ENCODE measurements at places on chromosomes 1 and 21.

DNA sequence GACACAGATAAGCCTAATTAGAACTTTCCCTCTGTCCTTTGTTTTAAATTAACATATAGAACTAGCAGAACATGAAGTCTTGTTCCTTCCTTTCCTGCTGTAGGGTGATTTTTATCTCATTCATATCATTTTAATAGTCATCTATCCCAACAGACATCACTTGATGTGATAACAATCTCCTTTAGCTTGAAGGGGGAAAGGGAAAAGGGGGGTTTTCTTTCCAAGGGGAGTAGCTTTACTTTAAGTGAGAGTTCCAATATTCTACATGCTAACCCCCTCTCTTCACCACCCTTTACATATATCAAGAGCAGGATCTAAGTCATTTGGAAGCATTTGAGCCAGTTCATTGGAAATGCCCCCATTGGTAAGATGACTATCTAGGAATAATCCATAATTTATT, 241.9 kb downstream of the HHIPL2 start:
- DNase-seq: no peak

DNA sequence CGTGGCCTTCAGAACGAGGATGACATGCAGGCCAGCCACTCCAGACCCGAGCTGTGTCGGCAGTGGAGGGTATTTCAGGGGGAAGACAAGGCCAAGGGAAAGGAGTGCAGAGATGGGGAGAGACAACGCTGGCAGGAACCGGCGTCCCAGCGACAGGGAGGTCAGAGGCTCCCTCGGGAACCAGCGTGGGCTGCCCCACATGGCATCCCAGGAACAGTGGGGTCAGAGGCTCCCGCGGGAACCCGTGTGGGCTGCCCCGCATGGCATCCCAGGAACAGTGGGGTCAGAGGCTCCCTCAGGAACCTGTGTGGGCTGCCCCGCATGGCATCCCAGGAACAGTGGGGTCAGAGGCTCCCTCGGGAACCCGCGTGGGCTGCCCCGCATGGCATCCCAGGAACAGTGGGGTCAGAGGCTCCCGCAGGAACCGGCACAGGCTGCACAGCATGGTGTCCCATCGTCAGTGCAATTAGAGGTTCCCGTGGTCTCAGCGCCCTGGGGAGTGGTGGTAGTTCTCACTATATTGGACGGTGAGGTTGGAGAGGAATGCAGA, 43.0 kb downstream of the SLC19A1 start:
- no peak for DNase-seq

DNA sequence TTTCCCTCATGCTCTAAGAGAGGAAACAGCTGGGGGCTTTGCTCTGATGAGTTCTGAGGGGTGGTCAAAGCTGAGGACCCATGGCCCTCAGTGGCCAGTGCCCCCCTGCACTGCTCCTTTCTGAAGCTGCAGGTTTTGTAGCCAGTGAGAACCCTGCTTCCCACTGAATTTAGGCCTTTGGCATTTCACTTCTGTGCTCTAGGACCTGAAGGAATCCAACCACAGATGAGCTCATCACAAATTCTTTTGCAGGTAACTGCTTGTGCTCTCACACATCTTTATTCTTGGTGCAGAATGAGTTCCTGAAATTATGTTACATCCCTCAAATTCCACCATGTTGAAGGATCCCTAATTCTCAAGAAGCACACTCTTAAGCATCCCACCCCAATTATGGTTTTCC, 248.7 kb upstream of the IRF2BP2 start:
- no peak for DNase-seq

- DNase-seq: no peak
Measured at GRCh38 chr1:174988539-174988938, 11.2 kb upstream of the CACYBP start.

DNA sequence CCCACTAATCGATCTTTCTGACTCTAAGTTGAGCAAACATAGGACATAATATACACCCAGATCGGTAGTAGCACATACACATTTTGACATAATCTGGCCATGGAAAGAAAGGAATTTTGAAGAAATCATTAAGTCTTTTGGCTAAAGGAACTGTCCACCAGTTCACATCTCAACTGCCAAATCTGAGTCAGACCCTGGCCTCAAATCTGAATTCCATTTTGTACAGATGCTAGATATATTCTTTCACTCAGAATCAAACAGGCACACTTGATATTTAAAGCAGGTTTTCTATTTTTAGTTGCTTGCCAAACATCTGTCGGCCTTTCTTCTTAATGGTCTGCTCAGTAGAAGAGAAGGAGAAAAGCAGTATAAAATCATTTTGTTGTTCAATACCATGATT, 281.8 kb downstream of the BARHL2 start:
- no peak for DNase-seq

DNA sequence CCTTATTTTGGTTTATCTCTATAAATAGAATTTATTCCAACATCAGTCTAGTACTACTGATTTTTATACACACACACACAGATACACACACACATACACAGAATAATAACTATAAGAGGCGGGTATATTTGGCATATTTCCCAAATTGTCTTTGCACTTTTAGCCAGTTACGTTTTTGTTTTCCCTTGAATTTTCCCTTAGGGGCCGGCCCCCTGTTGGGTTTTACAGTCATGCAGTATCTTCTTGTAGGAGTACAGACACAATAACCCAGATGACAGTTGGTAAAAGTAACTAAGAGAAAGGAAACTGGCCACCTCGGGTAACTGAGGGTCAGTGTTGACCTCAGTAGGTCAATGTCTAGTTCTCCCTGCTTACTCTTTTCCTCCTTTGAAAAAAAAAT, 50.9 kb downstream of the DISP1 start:
- no peak for DNase-seq

DNA sequence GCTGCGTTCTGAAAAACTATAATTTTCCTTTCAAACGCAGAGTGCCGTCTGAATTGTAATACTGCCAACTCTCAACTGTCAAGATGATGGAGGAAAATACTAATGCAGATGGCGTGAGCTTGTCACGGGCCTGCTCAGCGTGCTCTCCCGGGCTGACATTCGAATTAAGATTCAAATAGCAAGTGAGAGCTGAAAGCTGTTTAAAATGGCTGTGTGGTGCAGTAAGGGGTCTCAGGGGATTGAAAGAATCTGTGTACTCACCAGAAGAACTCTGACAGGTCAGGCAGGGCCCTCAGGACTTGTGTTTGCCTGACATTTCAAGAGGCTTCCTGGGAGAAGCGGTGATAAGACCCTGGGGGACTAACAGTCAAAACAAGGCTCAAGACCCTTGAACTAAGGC, 33.1 kb downstream of the ZMYND12 start:
- peak; percentile 17 for DNase-seq

- peak; percentile 50 for DNase-seq
Measured at GRCh38 chr1:66266756-66267155, 267.2 kb upstream of the SGIP1 start.

DNA sequence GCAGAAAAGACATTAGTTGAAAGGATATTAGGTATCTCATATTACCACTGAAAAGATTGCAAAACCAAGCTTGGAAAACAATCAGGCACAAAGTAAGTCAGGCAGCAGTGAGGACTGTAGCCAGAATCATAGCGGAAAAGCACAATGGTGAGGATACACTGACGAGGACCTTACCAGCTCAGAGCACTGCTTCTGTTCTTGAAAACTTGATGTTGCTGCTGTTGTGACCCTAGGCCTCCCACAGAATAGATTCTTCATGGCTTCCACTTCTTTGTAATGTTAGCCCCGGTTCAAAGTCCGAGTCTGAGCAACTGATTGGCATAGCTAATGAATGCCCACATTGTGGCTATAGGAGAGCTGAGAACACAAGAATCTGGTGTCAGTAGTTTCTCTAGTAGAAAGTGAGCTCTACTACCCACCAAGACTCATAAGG, 45.2 kb upstream of the LRRC8C start:
- no peak for DNase-seq

DNA sequence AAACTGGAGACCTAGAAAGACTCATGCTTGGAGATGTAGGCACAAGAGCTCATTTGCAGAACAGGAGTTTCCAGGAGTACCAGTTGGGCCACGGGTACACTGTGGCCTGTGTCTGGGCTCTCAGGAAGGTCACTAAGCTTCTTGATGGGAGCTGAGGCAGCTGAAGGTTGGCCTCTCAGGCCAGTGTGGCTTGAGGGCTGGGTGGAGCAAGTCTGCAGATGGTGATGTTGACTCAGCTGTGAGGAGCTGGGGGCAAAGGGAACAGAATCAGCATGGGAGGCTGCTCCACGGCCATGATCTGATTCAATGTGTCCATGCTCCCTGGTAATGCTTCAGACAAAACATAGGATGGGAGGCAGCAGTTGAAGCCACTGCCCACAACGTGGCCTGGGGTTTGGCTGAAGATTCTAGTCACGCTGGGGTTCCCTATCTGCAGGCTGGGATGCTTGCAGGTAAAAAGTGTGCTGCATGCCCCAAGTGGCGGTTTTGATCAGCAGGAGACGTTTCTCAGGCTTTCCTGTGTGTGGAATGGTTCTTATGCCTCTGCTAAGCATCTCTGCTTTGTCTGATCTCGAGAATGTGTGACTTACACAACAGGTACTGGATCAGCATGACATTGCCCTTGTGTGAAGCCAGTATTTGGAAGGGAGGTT, 15.4 kb upstream of the TENT5C start:
- no peak for DNase-seq

- peak; percentile 22 for DNase-seq
Measured at GRCh38 chr1:29052100-29052499, 71.6 kb downstream of the TMEM200B start.

DNA sequence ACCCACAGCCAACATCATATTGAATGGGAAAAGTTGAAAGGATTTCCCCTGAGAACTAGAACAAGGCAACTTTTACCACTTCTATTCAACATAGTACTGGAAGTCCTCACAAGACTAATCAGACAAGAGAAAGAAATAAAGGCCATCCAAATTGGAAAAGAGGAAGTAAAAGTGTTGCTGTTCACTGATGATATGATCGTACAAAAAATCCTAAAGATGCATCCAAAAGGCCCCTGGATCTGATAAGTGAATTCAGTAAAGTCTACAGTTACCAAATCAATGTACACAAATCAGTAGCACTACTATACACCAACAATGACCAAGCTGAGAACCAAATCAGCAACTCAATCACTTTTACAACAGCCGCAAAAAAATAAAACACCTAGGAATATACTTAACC, 28.3 kb downstream of the RAB3GAP2 start:
- no peak for DNase-seq

DNA sequence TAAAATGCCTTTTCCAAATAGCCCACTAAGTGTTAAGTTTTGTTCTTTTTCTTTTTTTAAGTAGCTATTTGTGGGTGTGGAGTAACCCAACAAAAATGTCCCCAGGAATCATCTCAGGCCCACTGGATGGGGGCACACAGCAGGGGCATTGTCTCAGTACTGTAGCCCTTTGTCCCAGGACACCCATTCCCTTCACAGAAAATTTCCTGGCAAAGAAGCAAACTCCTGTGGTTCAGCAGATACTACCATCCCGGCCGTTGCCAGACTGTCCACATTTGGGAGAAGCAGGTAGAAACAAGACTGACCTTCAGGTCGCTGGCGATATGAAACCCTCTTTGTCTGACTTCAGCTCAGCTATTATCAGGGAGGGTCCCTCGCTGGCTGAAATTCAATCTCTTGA, 23.7 kb upstream of the SRRM1 start:
- no peak for DNase-seq

DNA sequence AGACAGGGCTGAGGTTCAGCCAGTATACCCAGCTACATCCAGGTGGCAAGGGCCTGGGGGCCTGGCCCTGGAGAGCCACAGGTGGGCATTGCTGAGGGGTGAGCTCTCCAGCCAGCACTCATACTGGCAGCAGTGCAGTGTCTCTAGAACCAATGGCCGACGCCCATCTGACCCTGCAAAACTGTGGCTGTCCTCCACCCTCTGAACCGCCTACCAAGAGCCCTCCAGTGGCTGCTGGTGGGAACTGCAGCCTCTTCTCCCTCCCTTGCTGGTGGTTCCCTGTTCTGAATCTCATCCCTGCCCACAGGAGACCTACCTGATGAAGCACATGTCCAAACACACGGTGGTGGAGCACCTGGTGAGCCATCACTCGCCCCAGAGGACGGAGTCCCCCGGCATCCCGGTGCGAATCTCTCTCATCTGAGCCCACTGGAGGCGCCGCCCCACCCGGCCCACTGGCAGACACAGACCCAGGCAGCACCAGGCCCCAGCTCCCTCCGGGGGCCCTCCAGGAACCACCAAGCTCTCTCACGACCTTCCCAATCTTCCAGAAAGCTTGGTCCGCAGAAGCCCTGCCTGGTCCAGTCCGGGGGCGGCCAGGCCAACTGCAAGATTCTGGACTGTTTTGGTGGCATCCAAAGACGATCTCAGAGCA, 22.1 kb downstream of the A3GALT2 start:
- peak; percentile 49 for DNase-seq

GRCh38 chr1:157181258-157181657, 43.1 kb upstream of the ETV3 start:
- DNase-seq: no peak

GRCh38 chr1:210746024-210746731, 387.8 kb downstream of the KCNH1 start:
- no peak for DNase-seq

GRCh38 chr1:248828845-248829244, 3.1 kb upstream of the SH3BP5L start:
- DNase-seq: peak; percentile 38

GRCh38 chr1:14441302-14441741, 157.2 kb upstream of the KAZN start:
- peak; percentile 95 for DNase-seq

- peak; percentile 84 for DNase-seq
Measured at GRCh38 chr21:29343519-29343918, 44.8 kb downstream of the BACH1 start.

- no peak for DNase-seq
Measured at GRCh38 chr21:37915941-37916309, 332 bp downstream of the KCNJ6 start.

DNA sequence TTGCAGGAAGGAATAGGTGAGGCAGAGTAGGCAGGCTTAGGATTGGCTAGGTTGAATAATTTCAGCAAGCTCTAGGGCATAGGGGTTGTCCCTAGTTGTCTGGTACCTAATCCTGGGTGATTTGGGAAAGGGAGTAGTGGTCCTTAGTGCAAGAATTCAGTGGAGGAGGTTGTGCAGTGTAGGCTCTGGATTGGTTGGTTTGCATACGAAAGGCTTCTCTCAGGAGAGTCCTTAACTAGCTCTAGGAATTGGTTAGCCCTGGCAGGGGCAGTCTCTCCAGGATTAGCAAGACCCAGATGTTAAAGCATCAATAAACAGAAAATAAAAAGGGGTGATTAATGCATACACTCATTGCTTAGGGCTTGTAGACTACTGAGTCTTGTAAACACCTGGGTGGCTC, 9.6 kb upstream of the CD101 start:
- DNase-seq: no peak

GRCh38 chr1:92291372-92291999, 7.3 kb downstream of the GLMN start:
- DNase-seq: peak; percentile 61

- DNase-seq: no peak
Measured at GRCh38 chr1:58284225-58284510, 262.4 kb downstream of the OMA1 start.

Data from fibroblast of skin of right quadriceps (primary cell).